Stimulated activated CD4-positive, alpha-beta T cell treated with anti-CD3 and anti-CD28 coated beads, Interleukin-4, amount 100 ng/mL, for 24 hours (primary cell): ENCODE measurements at places on chromosomes 2 and 18.

DNA sequence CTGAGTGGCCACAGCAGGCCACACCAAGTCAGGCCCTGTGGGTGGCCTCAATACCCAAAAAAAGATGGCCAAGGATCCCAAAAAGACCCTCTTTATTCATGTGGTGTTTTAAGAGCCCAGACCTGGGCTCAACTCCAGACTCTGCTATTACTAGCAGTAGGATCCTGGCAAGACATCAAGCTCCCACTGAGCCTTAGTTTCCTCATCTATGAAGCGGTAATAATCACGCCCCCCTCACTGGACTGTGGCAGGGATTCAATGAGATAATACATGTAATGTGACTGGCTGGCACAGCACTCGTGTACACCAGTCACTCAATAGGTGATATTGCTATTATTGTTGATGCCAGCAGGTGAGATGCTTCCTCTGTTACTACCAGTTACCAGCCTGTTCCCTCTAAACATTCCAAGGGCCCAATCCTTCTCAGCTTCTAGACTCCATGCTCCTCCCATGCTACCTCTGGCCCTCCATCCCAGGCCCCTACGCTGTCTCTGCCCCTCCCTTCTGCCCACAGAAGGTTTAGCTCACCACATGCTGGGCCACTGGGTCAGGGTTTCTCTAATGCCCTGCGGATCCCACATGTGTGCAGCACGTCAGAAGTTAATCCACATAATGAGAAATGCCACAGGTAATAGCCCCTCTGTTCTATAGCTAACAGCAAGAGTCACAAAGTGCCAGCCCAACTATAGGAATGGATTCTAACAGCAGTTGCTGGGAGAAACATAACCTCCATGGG is 51.2 kb downstream of the SLC4A5 start:
- DNase-seq, result no peak

DNA sequence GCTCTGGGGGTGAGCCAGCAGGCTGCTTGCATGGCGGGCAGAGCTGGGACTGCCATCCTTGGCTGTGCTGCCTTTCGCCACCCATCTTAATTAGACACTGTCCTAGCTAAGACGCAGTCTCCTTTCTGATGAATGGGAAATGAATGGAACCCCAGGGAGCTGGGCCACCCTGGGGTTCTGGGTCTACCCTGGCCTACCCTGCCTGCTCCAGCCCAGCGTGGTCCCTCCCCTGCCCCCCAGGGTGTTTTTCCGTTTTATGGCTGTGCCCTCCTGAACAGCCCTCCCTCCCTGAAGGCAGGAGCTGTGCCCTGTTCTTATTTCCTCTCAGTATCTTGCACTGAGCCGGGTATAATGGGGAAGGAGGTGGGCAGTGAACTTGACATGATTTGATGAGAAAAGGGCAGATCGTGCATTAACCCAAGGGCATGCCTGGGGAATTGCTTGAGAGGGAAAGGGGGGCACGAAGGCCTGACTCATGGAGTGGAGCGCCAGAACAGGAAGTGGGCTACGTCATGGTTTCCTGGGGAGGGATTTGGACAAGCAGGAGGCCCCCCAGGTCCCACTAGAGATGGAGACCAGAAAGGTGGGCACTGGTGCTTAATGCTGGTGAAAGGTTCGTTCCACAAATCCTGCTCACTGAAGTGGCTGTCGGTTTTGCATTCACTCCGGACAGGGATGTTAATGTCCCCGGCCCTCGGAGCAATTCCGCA is 165.0 kb downstream of the KLHL29 start:
- DNase-seq, result no peak

DNA sequence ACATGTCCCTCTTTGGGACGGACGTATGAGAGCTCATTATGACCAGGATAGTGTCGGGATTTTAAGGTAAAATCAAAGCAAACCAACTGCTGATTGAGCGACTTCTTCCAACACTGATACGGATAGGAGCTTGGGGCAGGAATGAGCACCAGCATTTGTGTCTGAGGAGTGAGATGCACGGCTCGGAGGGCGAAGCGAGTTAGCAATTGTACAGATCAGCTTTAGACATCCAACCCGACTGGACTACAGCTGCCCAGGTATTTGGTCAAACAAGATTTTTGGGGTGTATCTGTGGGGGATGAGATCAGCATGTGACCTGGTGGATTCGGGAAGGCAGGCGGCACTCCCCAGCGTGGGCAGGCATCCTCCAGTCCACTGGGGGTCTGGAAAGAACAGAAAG is 76.1 kb downstream of the NDUFA10 start:
- no peak for DNase-seq

DNA sequence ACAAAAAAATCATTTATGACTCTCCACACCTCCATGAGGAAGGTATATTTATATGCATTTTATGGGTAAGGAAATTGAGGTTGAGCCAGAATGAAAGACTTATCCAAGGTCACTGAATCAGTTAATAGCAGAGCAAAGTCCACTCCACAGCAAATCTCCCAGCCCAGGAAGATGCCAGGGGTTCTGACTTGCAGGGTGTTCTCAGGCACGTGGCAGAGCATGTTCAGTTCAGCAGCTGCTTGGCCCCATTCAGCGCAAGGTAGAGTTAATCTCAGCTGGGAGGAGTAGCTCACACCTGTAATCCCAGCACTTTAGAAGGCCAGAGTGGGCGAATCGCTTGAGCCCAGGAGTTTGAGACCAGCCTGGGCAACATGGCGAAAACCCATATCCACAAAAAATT is 17.8 kb upstream of the DGKD start:
- DNase-seq, result no peak

- no peak for DNase-seq
Measured at GRCh38 chr2:121960251-121960650, 204.8 kb downstream of the TSN start.

GRCh38 chr18:69840445-69840844 is 107.2 kb downstream of the CD226 start:
- no peak for DNase-seq

DNA sequence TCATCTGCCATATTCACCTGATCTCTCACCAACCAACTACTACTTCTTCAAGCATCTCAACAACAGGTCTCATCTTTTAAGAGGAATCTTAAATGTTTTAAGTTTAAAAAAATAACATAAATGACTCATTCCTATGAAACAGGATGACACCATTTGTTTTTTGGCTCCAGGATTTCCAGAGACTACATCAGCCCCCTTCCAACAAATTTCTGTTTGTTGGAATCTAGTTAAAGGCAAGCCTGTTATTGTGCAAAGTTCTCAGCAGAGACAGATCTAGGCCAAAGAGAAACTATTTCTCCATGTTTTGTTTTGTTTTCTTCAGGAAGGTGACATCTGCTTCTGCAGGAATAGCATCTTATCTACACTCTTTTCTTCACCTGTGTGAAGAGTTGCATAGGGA is 204.8 kb upstream of the SH3BP4 start:
- DNase-seq, result no peak

DNA sequence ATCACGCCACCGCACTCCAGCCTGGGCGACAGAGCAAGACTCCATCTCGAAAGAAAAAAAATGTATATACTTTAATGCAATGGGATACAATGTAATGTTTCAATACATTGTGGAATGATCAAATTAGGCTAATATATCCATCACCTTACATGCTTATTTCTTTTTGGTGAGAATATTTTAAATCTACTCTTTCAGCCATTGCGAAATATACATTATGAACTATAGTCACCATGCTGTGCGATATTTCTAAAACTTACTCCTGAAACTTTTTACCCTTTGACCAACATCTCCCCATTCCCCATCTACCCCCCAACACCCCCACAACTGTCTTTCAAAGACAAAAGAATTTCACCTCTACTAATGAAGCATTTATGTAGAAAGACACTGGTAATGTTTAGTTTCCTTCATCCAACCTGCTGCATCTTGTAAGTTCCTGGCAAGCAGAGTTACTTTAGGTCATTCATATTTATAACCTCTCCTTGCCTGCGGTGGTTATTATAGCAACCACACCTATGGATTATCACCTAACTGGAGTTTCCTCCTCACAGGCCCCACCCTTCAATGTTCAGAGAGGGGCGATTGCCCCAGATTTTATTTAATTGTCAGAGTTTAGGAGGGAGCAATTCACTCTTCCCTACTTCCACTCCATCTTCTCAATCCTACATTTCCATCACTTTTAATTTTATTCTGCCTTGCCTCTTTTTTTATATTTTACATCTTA is 1.2 kb upstream of the ME2 start:
- DNase-seq, result no peak

DNA sequence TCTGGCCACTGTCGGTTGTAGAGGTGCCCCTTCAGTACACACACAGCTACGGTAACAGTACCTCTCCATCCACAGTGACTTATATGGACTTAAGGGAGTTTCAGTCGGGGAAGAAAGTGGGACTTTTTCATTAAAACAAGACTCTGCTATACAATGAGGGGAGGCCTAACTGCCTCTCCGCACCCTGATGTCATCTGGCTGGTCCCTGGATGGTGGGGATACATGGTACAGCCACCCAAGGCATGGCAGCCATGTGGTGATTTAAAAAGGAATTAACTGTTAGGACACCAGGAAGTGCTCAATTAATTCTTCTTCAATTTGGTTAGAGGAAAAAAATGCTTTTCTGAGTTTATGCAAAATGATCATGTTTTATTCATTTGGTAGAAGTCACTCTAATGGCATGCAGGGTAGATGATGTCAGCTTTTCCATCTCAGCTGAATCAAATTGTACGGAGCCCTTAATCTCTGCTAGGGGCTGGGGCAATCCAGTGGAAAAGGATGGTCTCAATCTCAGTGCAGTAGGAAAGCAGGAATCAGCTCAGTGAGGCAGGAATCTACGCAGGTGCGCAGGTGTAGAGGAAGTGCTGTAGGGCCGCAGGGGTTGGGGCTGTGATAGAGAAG is 243.9 kb downstream of the PRKCE start:
- no peak for DNase-seq

GRCh38 chr2:119939915-119940314 is 73.0 kb upstream of the EPB41L5 start:
- DNase-seq, result no peak

GRCh38 chr2:53960476-53960875 is 10.3 kb downstream of the PSME4 start:
- DNase-seq, result no peak

DNA sequence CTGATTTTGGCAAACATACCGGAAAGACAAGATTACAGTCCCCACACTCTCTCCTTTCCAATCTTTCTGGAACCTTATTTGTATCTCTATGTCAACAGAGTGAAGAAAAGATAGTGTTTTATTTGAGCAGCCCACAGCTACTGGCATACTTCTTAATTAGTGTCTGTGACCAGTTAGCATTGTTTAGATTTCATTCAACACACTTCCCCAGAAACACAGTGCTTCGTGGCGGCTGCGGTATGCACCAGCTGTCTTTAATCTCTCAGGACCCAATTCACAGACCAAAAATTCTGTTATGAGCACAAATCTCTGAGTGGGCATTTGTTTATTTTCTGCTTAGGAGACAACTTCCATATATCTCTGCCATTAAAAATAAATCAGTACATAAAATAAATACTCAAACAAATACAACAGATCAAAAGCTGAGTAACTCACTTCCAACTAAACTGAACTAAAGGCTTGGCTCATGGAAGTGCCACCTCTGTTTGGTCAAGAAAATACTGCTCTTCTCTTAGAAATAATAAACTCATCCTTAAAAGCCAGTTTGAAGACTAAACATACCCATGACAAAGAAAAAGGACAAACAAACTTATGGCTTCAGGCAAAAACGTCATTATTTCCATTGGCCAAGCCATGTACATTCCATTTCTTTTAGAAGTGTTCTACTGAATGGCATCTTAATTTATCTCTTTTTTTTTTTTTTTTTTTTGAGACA is 392.4 kb downstream of the TXNL1 start:
- no peak for DNase-seq

GRCh38 chr2:120429586-120430500 is 83.9 kb downstream of the INHBB start:
- no peak for DNase-seq

DNA sequence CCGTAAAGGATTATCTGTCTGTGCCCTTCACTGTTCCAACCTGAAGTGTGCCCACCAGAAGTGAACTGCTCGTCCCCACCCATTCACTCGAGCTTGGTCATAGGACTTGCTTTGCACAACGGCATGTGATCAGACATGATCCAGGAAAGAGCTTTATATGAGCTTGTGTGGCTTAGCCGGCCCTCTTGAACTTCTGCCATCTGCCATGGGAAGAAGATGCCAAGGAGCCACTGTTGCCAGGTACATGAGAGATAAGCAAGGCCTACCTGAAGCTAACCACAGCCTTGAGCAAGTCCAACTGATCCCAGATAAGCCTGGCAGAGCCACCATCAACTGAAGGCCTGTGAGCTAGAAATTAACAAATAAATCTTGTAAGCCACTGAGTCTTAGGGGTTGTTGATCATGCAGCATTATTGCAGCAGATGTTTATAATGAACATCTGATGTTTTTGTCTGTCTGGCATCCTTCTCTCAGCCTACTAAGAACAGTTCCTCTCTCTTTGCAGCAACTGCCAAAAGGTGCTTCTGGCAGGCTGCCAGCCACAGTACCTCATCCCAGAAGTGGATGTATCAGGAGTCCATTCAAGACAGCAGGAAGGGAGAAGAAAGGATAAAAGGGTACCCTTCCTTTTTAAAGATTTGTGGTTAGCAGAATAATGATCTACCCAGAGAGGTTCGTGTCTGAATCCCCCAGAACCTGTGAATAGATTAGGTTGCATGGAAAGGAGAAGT is 16.8 kb downstream of the DBI start:
- no peak for DNase-seq

DNA sequence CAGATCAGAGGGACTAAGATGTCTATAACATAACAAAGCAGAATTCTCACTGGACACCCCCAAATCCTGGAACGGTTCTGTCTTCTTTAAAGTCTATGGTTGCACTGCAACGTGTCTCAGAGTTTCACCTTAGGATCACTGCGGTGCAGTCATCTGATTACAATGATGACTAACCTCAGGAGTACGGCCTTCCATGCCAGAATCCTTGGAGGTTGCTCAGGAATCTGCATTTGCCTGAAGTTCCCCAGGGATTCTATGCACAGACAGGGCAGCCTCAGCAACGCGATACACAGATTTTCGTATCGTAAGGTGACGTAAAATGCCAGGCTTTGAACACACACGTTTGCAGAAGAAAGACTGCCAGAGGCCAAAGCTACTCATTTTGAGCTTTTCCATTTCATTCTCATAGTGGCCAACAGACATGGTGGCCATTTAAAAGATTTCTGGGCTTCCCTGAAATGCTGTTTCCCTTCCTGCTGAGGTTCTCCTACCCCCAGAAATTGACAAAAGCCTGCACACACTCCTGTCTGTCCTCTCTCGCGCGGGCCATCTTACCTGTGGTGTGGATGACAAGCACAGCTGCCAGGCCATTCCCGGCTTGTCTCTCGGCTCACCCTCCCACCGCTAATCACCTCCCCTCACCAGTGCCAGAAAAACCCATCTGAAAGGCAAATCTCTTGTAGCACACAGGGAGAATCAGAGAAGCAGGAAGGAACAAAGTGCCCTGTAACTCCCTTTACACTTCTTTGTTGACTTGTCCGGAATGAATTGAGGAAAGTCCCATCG is 148.8 kb downstream of the ACKR3 start:
- DNase-seq, result no peak

DNA sequence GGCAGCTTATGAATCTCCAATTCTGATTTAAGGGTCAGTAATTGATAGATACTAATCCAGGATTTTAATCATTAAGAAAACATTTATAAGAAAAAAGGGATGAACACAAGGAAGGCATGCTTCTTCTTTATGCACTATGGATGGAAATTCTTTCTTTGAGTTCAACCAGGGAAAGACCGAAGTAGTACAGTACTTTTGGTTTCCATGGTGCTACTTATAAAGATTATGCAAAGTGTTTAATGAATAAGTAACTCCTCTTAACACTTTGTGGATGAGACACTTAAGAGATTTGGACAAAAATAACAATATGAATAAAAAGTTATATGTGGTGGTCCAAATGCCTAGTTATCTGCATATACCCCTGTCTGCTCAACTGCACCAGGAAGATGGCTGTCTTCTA is 666.5 kb upstream of the FANCL start:
- DNase-seq, result no peak

- DNase-seq, result no peak
Measured at GRCh38 chr2:118012778-118013177, 1.1 kb downstream of the CCDC93 start.
